H54 (cell line): ENCODE measurements at places on chromosomes 16 and 17.

DNA sequence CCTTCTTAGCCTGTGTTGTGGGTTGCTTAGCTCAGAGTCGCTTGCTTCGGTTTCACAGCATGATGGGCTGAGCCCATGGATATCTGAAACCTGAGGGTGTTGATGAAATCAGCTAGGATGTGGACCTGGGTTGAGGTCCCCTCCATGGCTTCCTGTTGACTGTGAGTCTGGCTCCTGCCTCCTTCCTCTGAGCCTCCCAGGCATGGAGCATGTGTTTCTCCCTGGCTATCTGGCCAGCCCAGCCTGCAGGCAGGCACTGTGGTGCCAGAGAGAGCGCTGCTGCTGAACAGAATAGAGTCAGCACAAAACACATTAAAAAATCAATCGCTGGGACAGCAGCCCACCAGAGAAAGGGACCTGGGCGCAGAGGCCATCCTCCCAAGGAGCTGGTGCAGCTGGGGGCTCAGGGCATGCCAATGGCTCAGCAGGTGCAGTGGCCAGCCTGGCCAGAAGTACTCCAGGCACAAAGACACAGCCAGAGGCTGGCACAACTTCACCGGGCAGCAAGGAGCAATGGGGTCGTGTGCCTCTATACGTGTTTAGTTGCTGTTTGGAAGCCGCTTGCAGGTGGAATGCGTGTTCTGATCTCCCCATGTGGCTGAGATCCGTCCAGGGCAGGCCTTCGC lies 28.3 kb upstream of the GPRC5C start:
- DNase-seq, result no peak

DNA sequence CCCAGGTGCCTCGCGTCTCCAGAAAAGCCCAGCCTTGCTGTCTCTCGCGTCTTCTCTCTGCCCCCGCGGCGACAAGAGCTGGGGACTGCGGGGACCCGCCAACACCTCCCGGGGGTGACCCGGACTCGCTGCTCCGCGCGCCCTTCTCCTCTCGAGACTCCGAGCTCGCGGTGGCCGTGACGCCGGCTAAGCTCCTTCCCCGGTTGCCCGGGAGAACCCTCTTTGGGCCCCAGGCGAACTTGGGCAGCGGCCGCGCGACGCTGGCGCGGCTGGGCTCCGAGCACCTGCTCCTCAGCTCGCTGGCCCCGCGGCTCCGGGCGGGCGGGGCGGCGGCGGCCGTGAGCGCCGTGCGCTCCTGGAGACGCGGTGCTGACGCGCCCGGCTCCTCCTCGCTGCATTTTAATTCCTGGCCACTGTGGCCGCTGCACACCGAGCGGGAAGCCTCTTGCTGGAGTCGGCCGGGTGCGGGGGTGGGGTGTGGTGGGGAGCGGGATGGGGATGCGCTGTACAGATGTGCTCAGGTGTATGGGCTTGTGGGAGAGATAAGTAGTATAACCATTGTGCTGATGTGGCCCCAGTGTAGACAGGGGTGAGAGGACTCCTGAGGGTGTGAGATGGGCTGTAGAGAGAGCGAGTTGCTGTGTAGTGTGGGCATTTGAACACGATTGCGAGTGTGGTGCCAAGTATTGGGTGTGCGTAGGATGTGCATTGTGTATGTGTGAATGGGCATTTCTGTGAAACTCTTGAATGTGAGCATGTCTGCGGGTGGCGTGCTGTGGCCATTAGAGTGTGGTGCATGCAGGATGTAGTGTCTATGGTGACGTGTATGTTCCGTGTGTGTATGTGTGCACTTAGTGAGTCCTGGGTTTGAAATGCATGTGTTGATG lies at the start of gene ASIC2:
Gene ASIC2 (minus strand): TSS at position 315 of the 887 bp plus-strand sequence.
- no peak for DNase-seq

DNA sequence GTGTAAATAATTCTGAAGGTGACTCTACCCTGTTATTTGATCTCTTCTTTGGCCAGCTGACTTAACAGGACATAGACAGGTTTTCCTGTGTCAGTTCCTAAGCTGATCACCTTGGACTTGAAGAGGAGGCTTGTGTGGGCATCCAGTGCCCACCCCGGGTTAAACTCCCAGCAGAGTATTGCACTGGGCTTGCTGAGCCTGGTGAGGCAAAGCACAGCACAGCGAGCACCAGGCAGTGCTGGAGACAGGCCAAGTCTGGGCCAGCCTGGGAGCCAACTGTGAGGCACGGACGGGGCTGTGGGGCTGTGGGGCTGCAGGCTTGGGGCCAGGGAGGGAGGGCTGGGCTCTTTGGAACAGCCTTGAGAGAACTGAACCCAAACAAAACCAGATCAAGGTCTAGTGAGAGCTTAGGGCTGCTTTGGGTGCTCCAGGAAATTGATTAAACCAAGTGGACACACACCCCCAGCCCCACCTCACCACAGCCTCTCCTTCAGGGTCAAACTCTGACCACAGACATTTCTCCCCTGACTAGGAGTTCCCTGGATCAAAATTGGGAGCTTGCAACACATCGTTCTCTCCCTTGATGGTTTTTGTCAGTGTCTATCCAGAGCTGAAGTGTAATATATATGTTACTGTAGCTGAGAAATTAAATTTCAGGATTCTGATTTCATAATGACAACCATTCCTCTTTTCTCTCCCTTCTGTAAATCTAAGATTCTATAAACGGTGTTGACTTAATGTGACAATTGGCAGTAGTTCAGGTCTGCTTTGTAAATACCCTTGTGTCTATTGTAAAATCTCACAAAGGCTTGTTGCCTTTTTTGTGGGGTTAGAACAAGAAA lies 5.1 kb downstream of the STH start:
- no peak for DNase-seq

- no peak for DNase-seq
These were observed 6.1 kb upstream of the PRKCA start for GRCh38 chr17:66296289-66296725.

DNA sequence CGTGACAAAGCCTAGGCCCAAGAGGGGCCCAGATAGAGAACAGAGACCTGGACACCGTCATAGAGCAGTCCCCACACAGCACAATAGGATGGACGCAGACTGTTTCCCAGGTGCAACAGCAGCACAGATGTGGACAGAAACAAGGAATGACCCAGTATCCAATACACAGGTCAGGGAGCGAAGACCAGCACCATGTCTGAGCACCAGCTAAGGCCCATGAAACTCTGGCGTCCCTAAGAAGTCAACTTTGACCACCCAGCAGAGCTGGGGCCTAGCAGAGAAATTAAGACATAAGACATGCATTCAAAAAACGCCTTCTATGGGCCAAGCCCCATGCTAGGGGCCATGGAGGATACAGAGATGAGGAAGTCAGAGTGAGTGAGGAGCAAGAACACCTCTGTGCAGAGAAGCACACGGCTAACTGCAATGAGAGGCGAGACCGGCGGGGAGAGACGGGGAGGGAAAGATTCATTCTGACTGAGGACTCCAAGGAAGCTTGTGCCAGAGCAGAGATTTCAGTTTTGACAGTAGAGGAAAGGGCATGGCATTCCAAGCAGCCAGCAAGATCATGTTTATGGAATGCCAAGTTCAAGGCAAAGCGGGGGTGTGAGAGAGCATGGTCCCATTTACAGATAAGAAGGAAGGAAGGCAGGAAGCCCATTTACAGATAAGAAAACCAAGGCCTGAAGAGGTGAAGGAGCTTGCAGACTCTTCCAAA lies 50.8 kb downstream of the PITPNM3 start:
- DNase-seq, result no peak

DNA sequence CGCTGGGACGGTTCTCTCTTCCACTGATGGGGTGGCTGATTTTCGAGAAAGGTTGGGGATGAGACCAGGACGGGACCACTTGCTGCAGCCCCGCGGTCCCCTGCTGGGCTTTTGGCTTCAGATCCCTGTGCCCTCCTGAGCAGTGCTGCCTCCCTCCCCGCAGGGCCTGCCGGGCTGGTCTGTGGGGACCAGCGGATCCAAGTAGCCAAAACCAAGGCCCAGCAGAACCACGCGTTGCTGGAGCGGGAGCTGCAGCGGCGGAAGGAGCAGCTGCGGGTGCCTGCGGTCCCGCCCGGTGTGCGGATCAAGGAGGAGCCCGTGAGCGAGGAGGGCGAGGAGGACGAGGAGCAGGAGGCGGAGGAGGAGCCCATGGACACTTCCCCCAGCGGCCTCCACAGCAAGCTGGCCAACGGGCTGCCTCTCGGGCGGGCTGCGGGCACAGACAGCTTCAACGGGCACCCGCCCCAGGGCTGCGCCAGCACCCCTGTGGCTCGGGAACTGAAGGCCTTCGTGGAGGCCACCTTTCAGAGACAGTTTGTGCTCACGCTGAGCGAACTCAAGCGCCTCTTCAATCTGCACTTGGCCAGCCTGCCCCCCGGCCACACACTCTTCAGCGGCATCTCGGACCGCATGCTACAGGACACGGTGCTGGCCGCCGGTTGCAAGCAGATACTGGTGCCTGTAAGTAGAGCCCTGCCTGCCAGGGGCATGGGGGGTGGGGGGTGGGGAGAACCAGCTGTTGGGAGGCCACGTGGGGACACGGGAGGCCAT lies 28.6 kb downstream of the POLR3E start:
- no peak for DNase-seq

- no peak for DNase-seq
These were observed 14.7 kb downstream of the CCR7 start for GRCh38 chr17:40550608-40551007.

DNA sequence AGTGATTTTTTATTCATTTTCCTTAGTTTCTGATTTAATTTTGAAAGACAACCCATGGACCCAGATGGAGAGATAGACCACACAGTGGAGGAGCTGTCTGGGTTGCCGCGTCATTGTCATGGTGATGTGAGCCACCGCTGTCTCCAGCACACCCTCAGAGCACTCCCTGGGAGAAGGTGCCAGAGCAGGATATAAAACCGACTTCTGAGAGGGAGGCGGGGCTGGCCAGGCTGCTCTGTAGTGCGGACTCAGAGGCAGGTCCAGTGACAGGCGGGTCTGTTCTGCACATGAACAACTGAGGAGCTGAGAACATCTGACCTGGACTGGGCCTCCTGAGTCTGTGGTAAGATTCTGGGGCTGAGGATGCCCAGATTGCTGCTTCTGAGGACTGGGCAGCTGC lies 216.3 kb upstream of the NLRP1 start:
- DNase-seq, result no peak

GRCh38 chr17:36105781-36106492 lies 2.3 kb downstream of the CCL4 start:
- DNase-seq, result no peak

DNA sequence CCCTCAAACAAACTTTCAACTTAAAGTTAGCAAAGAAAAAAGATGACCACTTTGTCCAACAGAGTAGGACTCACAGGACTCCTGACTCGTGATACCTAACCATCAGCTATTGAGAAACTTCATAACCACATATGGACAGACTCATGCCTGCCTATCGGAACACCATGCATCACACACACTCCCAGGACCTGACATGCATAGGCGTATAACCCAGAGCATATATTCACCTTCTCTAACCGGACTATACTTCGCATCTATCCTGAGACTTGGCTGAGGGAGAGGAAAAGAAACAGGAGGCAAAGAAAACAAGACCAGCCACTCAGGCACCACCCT lies 2.2 kb downstream of the PIP4K2B start:
- DNase-seq, result no peak

- DNase-seq, result no peak
These were observed 157.3 kb downstream of the AATF start for GRCh38 chr17:37106049-37106448.

DNA sequence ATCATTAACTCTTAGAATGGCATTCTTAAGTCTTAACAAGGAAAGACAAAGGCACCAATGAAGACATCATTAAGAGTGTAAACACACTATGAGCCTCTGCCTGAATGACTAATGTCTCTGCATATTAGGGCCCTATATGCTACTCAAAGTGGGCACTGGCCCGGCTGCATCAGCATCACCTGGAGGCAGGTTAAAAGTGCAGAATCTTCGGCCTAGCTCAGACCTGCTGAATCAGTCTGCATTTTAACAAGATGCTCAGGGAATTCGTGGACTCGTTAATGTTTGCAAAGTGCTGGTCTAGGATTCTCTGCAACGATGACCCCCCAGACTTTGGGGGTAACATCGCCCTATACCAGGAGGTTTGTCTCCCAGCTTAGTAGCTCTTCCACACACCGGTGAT lies 6.7 kb downstream of the MPP3 start:
- no peak for DNase-seq

DNA sequence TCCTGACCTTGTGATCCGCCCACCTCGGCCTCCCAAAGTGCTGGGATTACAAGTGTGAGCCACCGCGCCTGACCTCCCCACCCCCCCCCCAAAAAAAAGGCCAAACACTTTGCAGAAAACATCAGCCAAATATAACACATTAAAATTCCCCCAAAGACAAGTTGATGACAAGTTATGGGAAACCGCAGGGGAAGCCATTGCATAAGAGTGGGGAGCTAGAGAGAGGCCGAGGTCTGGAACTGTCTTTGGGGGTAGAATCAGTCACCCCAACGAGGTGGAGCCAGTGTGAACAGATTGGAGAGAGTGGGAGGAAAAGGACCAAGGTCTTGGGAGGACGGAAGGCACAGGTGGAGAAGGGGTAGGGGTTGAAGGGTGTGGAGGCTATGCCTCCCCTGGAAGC lies 2.8 kb downstream of the DRC3 start:
- DNase-seq, result no peak

GRCh38 chr17:74181341-74181740 lies 22.1 kb upstream of the RPL38 start:
- DNase-seq, result no peak

GRCh38 chr16:4614571-4615383 lies at the start of gene UBALD1:
TSS of gene UBALD1 (minus strand) at chr16:4614888. CDS start at chr16:4614797, 91 bp downstream.
- DNase-seq, result peak; percentile 95

- DNase-seq, result no peak
These were observed 53.9 kb downstream of the NKD1 start for GRCh38 chr16:50602126-50602525.

GRCh38 chr16:66904428-66904845 lies 14.2 kb downstream of the CDH16 start:
- no peak for DNase-seq

GRCh38 chr16:50266337-50267091 lies at the start of gene ADCY7:
TSS of gene ADCY7 (plus strand) at chr16:50266551. CDS start at chr16:50288180, 21,629 bp downstream.
- DNase-seq, result peak; percentile 68
